ENCODE measurements at places on chromosomes 2 and 18.

GRCh38 chr2:126793885-126794613, 104.6 kb upstream of the TEX51 start:
- DNase-seq: no peak

GRCh38 chr2:150484006-150484405, 3.5 kb downstream of the RND3 start:
- no peak for DNase-seq

DNA sequence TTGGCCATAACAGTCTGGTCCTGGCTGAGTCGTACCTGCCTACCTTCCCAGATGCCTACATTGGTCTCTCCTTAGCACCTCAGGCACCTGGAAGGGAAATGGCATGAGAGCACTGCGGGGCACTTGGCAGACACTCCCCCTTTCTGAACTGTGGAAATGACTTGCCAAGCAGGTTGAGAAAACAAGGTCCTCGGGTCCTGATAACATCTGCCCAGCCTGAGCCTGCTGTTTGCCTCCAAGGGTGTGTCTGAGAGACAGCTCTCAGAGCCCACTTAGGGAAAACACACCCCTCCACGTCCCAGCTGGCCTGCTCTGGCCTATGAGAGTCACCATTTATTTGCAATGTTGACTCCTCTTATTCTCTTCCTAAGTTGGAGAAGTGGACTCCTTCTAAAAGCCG, 10.5 kb downstream of the FAM110C start:
- DNase-seq: no peak

DNA sequence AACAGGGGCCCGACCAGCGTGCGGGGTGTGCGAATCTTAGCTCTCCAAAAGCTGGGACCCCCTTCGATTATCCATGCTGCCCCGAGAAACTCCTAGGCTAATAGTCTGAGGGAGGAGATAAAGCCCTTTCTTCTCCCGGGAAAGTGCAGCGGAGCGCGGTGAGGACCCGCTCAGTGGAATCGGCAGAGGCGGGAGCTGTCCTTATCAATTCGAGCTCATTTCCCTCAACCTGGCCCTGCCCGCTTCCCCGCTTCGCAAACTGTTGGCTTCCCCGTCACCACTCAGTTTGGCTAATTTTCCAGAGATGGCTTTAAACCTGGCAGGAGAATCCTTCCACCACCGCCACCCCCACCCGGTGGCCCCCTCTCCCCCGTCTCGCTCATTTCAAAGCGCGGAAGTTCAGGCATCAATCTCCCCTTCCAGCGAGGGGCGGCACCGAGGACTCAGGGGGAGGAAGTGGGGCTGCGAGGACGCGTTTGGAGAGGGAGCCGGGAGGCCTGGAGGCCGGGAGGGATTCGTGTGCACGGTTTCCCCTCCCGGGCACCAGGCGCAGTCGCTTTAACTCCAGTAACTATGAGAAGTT, 1.6 kb downstream of the KLHL14 start:
- DNase-seq: no peak

DNA sequence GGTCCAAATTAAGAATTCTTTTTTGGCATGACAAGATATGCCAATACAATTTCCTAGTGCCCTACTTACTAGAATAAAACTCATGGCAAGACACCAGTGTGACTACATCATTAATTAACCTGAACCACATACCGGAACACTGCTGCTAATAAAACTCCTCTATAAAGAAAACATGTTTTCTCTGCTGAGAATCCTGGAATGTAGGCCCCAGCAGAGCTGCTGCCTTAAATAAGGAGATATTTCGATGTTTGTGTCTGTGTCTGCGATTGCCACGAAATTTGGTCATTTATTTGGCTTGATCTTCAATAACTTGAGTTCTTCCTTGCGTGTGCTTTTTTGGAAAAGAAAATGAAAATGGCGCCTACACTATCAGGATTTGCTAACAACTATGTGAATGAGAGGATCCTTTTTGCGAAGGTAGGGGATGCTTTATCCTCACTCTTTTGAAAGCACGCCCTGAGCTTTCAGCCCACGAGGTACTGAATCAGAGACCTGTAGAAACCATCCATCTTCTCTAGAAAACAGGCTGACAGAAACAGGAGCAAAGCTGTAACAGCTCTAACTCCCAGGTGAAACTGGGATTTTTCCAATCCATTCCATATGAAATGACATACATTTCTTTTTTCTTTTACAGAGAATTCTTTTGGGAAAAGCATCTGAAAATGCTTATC, 27.0 kb downstream of the KLF7 start:
- no peak for DNase-seq

GRCh38 chr2:219272356-219272755, 6.8 kb upstream of the DNAJB2 start:
- no peak for DNase-seq

DNA sequence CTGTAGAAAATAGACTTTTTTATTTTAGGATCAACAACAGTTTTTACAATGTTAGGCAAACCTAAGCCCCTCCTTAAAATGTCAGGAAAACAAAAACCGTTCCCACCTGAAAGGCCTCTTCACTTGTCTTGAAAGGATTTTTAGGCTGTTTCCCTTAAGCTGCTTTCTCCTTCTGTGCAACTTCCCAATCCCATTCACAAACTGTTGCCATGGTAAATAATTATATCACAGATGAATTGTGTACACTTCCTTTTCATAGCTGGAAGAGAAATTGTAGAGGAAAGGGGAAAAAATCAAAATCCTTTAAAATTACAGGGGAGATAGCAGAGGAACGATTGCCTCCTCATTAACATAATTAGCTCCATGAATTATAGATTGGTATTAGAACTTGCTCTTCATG, 1488.0 kb upstream of the CELF4 start:
- DNase-seq: no peak

DNA sequence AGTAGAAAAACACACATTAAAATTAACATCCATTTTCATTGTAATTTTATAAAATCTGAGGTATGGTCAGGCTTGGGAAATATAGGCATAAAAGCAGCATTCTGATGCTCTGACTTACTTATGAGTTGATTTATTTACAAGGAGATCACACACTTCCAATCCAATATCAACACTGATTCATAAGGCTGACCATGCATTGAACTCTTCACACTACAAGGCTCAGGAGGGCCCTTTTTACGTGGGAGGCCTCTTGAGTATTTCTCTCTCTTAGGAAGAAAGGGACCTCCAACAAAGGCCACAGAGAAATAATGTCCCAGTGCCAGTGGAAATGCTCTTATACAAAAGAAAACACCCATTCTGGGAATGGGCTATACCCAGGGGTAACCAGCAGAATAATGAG, 222.8 kb downstream of the NAPG start:
- no peak for DNase-seq
